Activated CD8-positive, alpha-beta memory T cell treated with anti-CD3 and anti-CD28 coated beads for 4 hours (primary cell): ENCODE measurements at places on chromosomes 16 and 17.

- DNase-seq = no peak
These were observed 46.9 kb downstream of the NFATC3 start for GRCh38 chr16:68131813-68132706.

DNA sequence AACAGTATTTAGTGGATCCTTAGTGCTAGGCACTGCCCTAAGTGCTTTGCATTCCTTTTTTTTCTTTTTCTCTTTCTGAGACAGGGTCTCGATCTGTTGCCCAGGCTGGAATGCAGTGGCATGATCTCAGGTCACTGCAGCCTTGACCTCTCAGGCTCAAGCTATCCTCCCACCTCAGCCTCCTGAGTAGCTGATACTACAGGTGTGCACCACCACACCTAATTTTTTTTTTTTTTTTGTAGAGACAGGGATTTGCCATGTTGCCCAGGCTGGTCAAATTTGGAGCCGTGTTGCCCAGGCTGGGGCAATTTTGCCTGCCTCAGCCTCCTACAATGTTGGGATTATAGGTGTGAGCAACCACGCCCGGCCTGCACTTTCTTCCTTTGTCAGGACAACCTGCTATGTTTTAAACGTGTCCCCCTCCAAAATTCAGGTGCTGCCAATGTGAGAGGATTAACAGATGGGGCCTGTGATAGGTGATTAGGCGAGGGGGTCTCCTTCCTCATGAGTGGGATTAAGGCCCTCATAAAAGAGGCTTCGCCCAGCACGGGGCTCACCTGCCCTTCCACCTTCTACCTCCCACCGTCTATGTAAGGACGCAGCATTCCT lies 5.4 kb downstream of the NQO1 start:
- no peak for DNase-seq

DNA sequence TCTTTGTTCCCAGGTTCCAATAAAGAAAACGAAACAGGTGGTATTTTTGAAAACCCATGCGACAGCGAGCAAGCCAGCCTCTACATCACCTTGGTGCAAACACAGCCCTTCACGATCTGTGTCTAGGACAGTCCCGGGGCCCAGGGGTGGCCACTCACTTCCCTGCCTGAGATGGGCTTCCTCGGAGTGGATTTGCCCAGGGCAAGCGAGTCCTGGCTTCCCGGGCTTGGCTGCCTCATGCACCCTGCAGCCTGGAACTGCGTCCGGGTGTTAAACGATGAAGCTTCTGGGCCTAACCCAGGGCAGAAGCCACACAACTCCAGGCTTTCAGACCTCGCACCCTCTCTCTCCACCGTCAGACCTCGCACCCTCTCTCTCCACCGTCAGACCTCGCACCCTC lies 66.0 kb downstream of the RPH3AL start:
- no peak for DNase-seq

DNA sequence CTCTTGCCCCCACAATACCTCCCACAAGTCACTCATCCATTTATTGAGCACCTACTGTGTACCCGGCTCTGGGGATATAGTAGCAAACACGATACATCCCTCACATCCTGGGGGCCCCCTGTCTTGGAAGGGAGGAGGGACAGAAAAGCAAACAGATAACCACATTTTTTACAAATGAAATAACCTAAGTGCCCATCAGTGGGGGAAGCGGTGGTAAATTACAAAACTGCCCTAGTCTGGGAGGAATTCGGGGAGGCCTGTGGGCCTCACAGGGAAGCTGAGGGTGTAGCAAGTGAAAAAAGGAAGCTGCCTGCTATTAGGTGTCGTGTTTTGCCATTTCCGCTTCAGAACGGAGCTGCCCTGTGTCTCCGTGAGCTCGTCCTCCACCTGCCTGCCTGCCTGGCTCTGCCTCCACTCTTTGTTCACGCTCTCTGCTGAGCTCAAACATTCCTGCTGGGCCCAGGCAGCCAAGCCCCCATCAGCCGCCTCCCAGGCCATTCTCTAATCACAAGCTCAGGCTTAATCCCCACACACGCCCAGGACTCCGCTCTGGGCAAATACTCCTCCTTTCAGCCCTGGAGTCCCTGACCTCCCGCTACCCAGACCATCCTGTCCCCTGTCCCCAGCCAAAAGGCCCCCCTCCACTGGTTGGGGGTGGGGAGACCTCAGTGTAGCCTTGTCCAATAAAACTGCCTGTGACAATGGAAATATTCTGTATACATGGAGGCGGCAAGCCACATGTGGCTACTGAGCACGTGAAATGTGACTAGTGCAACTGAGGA lies 10.2 kb upstream of the SEC14L5 start:
- DNase-seq = no peak

DNA sequence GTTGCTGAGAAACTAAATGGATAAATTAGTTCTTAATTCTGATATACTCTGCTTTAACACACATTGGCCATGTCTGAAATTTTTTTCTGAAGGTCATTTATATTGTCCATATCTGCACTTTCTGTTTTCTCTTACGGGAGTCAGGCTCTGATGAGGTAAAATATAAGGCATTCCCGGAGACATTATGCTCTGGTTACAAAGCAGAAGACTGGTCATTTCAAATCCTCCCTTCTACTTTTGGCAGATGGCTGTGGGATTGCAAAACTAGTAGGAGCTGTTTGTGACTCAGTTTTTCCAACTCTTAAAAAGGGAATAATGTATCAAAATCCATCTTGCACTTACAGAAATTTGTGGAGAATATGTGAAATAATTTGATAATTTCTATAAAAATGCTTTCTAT lies 92.2 kb upstream of the CPHXL start:
- no peak for DNase-seq

- DNase-seq = no peak
These were observed 140.9 kb upstream of the WSB1 start for GRCh38 chr17:27153005-27153404.

DNA sequence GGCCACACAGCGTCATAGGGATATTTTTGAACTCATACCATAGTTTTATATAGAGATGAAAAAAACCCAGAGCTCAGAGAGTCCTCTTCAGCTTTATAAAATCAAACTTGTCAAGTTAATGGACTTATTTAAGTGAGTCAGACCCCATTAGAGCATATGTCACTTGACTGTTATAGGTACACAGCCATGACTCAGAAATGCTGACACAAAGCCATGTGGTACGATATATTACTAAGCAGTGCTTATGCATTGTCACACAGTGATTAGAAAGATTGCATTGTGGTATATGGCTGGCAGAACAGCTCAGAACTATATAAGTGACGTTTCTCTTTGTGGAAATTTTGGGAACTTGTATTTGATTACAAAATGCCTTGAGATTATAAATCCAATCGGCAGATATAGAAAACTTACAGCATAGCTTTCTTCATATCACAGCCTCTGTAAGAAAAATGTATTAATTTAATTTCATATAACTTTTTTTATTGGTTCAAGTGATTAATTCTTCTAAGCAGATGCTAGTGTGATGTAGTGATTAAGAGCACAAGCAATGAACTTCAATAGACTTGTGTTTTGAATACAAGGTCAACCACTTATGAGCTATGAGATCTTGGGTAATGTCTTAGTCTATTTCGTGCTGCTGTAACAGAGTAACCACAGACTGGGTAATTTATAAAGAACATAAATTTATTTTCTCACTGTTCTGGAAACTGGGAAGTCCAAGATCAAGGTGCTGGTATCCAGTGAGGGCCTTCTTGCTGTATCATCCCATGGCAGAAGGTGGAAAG lies 25.8 kb upstream of the GINS3 start:
- no peak for DNase-seq

- no peak for DNase-seq
These were observed 1343.6 kb downstream of the TP53TG3F start for GRCh38 chr16:34802848-34803599.
